ENCODE measurements at places on chromosomes 5 and 9.

DNA sequence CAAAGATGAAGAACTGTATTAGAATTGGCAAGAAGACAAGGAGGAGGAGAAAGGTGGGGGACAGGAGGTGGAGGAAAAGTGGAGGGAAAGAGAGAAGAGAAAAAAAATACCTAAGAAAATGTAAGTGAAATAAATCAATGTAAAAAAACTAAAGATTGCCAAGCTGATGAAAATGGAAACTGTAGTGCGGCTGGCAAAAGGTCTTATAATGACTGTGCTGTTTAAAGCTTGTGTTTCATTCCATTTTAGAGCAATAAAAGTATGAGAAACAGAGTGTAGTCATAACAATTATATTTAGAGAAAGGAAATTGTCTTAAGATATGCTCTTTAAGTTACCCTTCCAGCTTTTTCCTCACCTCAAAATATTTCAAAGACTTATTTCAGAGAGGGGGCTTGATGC, 670.5 kb upstream of the SEMA6A start:
- no peak for DNase-seq

GRCh38 chr5:5252106-5252505, 112.0 kb downstream of the ADAMTS16 start:
- no peak for DNase-seq

DNA sequence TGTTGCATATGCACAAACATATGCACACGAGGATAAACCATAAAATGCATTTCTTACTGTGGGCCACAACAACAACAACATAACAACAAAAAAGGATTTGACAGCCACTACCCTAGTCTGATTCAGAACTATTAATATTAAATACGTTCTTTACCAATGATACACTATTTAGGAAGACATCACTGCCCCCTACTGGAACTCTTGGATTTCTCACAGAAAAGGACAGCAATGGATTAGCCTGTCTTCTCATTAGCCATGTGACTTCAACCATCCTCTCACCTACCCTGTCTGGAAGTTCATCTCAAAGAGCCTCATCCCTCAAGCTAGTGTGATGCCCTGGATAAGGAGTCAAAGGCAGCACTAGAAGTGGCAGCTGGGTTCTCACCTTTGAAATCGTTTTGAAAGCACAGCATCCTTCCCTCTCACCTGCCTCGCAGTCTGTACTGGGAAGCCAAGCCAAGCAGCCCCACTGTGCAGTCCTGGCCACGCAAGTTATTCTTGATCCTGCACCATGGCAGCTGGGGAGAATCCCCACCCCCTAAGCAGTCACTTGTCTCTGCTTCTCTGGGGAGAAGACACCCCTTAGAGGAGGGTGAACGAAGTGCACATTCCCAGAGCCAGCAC, 64.6 kb downstream of the SH3TC2 start:
- no peak for DNase-seq

- DNase-seq = no peak
These were observed 1.5 kb downstream of the SPAAR start for GRCh38 chr9:35910613-35911359.

DNA sequence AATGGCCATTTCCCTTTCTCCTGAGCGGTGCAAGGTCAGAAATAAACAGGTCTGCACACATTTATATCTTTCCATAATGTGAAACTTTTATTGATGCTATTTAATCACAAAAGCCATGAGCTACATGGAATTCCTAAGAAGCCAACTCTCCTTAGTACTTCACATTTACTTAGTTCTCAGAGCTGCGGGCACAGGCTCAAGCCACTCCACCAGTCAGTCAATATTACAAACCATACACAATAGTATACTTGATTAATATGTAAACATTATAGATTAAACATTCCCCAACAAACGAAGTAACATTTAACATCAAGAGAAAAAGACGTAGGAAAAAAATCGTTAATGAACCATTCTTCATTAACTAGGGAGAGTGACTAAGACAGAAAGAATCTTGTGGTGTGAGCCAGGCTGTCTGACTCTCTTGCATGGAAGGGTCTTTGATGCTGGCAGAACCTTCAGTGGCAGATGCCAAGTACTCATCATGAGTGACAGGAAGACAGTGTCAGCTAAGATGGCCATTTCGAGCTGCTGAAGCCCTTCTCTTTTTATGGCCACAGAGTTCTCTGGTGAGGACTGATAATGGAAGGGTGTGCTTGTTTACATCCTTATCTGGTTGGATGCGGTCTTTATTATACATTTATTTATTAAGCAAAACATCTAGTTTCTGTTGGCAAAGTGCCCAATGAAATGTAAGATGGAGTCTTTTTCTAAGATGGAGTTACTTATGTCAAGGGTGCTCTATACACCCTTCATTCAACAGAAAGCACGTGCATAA, 115.5 kb upstream of the TUT7 start:
- peak; percentile 40 for DNase-seq

DNA sequence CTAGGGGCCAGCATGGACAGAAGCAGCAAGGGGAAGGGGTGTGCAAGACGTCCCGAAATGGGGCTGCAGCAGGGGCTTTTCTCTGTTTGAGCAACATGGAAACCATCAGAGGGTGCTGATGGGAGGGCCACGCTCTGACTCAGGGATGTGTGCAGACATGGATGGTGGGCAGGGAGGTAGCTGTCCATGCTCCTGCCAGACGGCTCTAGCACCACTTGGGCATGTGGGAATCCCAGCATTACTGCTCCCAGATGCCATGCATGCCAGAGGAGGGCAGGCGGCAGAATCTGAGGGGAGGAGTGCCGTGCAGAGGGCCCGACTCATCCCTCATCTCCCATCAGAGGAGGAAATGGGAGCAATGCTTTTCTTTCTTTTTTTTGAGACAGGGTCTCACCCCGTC, 45.6 kb upstream of the SLC25A51 start:
- no peak for DNase-seq
